Stimulated activated CD8-positive, alpha-beta memory T cell treated with anti-CD3 and anti-CD28 coated beads, Interleukin-15, amount 100 ng/mL, for 1 hour (primary cell): ENCODE measurements at places on chromosomes 1 and 21.

- DNase-seq: no peak
Observed at GRCh38 chr1:73181190-73181540, 898.8 kb upstream of the NEGR1 start.

GRCh38 chr1:109547463-109548320 lies 723 bp upstream of the GNAI3 start:
- no peak for DNase-seq

DNA sequence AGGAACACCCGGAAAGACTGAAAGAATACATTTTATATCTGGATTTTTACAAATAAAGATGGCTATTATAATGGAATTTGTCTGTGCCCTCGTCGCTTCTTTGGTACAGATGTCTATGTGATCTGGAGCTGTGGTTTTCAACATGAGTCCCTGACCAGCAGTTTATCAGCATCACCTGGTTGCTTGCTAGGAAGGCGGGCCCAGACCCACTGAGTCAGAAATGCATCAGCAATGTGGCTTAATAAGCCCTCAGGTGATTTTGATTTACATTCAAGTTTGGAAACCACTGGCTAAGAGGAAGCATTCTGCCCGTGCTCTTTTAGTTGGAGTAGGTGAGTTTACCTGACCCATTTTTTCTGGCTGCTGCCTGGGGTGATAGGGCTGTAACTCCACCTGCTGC lies 31.7 kb downstream of the ATP1A1 start:
- DNase-seq: no peak

GRCh38 chr1:85406887-85407533 lies 57.9 kb downstream of the DDAH1 start:
- DNase-seq: no peak

- DNase-seq: no peak
Observed at GRCh38 chr1:9400425-9401079, 107.9 kb downstream of the SPSB1 start.

- no peak for DNase-seq
Observed at GRCh38 chr1:34286511-34286910, 109.8 kb downstream of the C1orf94 start.

GRCh38 chr1:245715970-245716369 lies 561.2 kb downstream of the KIF26B start:
- DNase-seq: no peak

DNA sequence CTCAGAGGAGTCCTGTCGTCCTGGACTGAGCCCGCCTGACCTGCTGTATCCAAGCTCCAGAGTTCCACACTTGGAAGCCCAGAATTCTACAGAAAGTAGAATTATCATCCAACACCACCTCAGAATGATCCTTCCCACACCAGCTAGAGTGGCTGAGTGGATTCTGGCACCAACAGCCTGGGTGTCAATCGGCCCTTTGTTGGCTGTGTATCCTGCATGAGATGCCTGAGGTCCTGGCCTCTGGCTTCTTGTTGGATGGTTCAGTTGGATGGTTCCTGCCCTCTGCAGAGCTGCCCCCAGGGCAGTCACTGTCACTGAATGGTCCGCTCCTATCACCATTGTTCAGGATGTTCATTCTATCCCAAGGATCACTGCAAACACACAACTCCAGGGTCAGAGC lies 49.8 kb downstream of the PGBD5 start:
- DNase-seq: no peak

GRCh38 chr1:45005761-45006160 lies 5.4 kb downstream of the HECTD3 start:
- DNase-seq: no peak

GRCh38 chr1:34378968-34379856 lies 202.5 kb downstream of the C1orf94 start:
- DNase-seq: no peak

DNA sequence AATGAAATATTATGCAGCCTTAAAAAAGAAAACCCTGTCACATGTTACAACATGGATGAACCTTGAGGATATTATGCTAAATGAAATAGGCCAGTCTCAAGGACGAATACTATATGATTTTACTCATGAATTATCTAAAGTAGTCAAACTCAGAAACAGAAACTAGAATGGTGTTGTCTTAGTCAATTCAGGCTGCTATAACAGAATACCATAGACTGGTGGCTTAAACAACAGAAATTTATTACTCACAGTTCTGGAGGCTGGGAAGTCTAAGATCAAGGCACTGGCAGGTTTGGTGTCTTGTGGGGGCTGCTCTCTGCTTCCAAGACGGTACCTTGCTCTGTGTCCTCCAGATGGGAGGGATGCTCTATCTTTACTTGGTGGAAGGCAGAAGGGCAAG lies 113.8 kb upstream of the DNAH14 start:
- no peak for DNase-seq

GRCh38 chr1:99737016-99737415 lies 29.4 kb downstream of the FRRS1 start:
- no peak for DNase-seq

GRCh38 chr1:231872461-231872910 lies 245.9 kb downstream of the DISC1 start:
- DNase-seq: no peak

- DNase-seq: no peak
Observed at GRCh38 chr1:58223522-58223921, 323.0 kb downstream of the OMA1 start.

- DNase-seq: no peak
Observed at GRCh38 chr1:36154765-36155407, 1.1 kb upstream of the MAP7D1 start.

DNA sequence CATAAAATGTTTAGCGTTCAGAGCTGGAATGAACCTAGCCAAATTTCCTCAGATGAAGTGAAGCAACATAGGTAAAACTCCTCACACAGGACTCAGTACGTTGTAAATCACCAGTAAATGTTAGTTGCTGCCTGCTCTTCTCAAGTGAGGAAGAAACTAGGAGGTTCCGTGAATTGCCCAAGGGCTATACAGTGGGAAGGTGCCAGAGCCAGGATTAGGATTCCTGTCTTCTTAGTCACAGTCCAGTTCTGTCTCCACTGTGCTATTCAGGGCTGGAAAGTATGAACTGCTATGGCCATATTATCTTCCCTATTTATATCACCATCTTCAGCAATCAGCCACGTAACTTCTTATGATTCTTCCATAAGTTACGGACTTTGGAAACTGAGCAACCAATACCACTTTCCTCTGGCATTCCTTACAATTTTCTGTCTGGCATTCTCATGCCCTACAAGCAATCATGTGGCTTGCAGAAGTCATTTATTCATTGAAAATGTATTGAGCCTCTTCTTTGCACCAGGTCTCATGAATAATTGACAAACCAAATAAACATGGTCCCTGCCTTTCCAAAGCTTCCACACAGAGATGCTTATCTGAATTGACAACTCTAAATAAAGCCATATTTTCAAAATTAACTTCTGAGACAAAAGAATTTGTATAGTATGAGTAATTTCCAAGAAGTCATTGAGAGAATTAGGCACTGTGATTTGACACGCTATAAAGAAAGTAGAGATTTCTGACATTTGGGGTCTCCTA lies 271.6 kb upstream of the SGIP1 start:
- no peak for DNase-seq

- DNase-seq: no peak
Observed at GRCh38 chr1:100249155-100249536, 488 bp downstream of the DBT start.

DNA sequence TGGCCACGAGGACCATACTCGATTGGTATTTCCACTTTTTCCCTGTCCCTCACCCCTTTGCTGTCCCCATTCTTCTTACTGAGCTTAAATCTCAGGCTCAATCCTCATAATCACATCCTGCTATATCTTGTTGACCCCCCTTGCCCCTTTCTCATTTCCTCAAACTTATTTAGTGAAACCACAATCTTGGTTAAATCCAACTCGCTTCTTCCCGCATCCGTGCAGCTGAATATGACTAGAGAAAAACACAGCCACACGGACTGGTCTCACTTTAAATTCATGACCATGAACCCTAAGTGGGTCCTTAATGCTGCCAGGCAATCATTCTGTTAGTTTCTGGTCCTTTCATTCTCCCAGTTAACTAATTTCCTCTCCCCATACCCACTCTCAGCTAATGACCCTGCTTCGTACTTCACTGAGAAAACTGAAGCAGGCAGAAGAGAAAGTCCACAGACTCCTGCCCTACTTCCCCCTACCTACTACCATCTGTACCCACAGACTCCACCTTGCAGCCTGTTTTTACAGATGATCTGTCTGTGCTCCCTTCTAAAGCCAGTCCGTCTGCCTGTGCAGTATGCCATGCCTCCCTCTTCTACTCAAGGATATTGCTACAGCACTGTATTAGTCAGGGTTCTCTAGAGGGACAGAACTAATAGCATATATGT lies 96.8 kb upstream of the LMO4 start:
- no peak for DNase-seq

DNA sequence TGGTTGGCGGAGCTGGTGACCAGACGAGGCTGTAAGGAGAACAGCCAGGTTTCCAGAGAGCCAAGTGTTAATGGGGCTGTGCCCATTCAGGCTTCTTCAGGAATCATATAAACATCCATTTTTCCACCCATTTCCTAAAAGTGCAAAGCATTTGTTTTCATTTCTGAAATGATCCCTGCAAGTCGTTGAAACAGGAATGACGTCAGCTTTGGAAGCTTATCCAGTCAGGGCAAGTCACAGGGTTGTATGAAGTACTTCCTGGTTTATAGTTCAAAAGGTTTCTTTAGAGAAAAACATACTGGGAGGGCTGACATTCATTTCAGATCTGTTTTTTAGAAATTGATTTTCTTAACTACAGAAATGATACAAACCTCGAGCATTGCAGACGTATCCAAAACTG lies 29.2 kb downstream of the IGSF5 start:
- no peak for DNase-seq

DNA sequence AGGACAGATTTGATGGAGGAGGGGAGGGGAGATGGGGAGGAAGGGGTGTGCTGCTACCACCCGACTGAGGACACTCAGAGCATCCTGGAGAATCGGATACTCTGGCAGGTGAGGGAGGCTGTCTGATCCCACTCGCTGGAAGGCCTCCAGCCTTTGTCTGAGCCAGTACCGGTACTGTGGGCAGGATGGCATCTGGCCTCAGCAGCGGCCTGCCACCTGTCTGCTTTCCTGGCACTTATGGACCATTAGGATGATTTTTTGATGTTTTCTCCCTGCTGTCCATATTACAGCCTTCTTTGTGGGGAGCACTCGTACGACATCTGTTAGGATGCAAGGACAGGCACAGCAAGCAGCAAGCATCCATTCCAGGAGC lies 11.5 kb downstream of the ATP2B4 start:
- no peak for DNase-seq

DNA sequence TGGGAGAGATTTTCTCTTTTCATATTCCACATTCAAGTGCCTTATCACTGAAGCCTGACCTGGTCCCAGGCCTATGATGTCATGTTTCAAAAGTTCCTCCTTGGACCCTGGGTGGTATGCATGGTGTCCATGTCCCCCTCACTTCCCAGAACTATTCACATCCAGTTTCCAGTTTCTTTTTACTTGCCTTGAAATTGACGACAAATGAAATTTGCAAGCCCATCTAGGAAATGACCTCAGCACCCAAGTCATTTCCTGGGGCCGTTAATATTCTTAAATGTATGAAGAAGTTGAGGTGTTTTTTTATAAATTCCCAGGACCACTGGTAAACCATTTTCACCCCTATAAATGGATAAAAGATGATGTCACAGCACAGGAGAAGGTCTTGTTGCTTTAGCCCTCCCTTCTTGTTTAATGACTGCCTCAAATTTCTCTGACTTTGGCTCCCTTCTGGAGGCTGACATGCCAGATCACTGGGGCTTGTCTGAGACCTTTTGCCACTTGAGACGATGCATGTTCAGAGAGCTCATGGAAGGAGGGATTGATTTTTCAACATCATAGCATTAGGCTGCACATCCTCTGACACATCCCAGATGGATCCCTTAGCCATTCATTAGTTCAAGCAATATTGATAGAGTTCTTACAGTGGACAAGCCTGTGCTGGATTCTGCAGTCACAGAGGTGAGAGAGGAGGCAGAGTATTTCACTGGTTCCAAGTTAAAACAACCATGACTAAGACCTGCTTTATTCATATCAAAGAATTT lies 221.3 kb downstream of the PLPP3 start:
- no peak for DNase-seq

GRCh38 chr1:12556957-12557935 lies 60.8 kb downstream of the DHRS3 start:
- DNase-seq: no peak

DNA sequence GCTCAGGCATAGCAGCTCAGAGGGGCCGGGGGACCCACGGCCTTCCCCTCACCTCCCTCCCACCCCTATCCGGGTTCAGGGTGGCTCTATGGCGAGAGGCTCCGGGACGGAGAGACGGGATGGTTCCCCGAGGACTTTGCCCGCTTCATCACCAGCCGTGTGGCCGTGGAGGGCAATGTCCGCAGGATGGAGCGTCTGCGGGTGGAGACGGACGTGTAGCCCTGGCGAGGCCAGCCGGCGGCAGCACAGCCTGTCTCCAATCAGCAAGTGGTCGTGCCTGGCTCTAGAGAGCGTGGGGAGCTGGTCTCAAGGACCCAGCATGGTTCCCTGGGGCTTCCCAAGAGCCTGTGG lies 25.9 kb downstream of the ARHGEF16 start:
- no peak for DNase-seq

- no peak for DNase-seq
Observed at GRCh38 chr1:15215116-15215515, 31.9 kb upstream of the FHAD1 start.

GRCh38 chr21:36330904-36331303 lies 10.9 kb downstream of the MORC3 start:
- DNase-seq: no peak

- no peak for DNase-seq
Observed at GRCh38 chr1:46205791-46206190, 2.7 kb downstream of the LURAP1 start.

DNA sequence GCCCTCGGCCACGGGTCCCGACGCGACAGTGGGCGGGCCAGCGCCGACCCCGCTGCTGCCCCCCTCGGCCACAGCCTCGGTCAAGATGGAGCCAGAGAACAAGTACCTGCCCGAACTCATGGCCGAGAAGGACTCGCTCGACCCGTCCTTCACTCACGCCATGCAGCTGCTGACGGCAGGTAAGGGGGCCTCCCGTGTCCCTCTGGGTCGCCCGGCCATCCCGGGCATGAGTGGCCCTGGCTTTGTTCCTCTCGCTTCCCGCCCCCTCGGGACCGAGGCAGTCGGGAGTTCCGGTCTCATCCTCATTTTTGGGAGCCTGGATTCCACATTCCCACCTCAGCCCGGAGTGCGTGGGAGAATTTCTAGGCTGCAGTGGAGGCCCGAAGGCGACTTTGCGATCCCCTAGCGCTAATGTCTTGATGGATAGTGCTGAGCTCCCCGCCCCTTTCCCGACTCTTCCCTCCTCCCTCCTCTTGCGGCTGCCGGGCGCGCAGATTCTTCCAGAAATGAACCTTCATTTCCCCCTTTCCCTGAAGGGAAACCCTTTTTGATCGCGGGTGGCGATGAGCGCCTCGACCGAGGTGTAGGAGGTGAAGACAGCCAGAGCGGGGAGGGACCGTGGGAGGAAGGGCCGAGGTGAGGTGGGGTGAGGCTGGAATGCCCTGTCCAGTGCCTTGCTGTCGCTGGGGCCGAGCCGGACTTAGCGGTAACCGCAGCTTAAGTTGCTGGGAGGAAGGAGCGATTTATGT lies 705 bp downstream of the KHDRBS1 start:
- no peak for DNase-seq
